H9 (cell line): ENCODE measurements at places on chromosomes 16 and 17. TPM values are rescaled to one million over a fixed set of nuclear protein-coding genes. Genes with fewer than 3 reads are reported as not detected.

RUNDC3A gene
- total RNA-seq = 2.2 and 3.8 TPM in 2 replicates

BANP gene
- total RNA-seq = 24.3 and 24.9 TPM in 2 replicates

GNAO1 gene
- total RNA-seq = 16.9 and 17.0 TPM in 2 replicates

NPIPB4 gene
- total RNA-seq = 110 and 161 TPM in 2 replicates

DNA sequence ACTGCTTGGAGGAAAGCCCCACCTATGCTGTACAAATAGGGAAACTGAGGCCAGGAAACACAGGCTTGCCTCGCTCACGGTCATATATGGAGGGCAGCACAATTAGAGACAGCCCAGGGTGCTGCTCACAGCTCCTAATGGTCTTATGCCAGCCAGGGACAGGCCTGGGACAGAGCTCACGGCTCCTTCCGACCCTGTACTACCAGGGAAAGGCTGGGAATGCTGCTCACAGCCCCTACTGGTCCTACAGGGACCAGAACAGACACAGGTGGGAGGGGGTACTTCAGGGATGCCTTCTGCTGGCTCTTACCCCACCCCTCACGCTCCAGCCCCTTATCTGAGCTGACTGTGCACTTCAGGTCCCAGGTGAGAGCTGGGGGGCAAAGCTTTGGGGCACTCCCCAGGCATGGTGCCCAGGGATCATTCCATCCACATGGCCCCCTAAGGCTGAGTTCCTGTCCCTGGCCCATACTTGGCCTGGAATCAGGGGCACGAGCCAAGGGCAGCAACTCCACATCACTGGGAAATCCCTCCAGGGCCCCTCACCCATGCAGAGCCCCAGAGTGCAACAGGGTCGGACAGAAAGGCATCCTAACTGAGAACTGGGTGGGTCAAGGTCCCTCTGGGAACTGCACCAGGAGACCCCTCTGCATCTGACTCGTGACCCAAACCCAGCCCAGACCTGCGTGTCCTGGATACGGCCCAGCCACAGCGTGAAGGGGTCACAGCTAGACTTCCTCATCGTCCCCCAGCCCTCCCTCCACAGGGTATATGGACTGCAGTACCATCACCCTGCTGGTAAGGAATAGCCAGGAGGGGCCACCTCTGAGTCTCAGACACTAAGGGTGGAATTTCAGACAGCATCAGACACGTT, 5.9 kb downstream of the RHBDF1 start:
- no peak for DNase-seq
- no peak overlapping the region for H3K27ac ChIP-seq
- H3K4me3 ChIP-seq = peak overlapping the region; percentile 14; the same call in 1 of the 3 replicates
- H3K36me3 ChIP-seq = peaks cover 9% of the 10 kb centered on the region; the same call in 1 of the 2 replicates

- no peak for DNase-seq
- no peaks in the 10 kb centered on the region for H3K4me1 ChIP-seq
- H3K4me3 ChIP-seq = no peak overlapping the region
- no peak overlapping the region for H3K27ac ChIP-seq
- no peaks in the 10 kb centered on the region for H3K27me3 ChIP-seq
These were observed 61.0 kb downstream of the ABHD15 start for GRCh38 chr17:29505836-29506235.

DNA sequence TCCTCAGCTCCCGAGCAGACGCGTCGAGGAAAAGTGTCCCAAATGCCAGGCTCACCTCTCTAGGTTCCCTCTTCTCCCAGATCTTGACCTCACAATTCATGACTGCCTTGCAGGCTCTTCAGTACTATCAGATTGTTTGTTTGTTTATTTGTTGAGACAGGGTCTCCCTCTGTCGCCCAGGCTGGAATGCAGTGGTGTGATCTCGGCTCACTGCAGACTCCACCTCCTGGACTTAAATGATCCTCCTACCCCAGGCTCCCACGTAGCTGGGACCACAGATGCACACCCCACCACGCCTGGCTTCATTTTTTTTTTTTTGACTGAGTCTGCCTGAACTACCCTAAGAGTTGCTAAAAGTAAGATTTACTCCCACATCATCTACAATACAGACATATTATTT, 15.9 kb downstream of the TMEM235 start:
- peaks cover 3% of the 10 kb centered on the region; the same call in 1 of the 2 replicates for H3K4me1 ChIP-seq
- peaks cover 5% of the 10 kb centered on the region; the same call in 1 of the 2 replicates for H3K36me3 ChIP-seq
- H3K27ac ChIP-seq = no peak overlapping the region
- DNase-seq = no peak
- H3K4me3 ChIP-seq = no peak overlapping the region

- no peaks in the 10 kb centered on the region for H3K27me3 ChIP-seq
- H3K36me3 ChIP-seq = no peaks in the 10 kb centered on the region
- no peak overlapping the region for H3K27ac ChIP-seq
These were observed 15.1 kb upstream of the TIMP2 start for GRCh38 chr17:78940258-78940657.

DNA sequence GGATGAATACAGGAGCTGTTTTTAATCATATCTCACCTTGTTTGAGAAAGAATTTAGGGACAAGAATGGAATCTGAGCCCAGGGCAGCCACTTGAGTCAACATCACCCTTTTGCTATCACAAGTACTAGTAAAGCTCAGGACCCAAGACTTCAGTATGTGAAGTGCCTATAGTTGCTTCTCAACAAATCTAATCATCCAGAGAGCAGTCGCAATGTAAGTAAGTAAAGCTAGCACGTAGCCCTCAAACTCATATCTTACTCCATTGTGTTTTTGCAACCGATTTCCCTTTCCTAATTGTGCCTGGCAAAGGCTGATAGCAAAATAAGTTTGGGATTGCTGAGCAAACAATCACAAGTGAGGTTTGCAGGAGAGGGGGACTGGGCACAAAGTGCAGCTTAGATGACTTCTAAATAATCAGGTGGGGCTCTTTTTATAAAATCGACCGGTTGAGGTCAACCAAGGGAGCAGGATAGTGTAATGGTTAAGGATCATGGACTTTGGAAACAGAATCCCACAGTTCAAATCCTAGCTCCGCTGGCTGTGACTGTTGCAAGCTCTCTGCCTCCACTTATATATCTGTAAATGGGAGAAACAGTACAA, 13.0 kb downstream of the TOB1 start:
- H3K27ac ChIP-seq = no peak overlapping the region
- H3K36me3 ChIP-seq = no peaks in the 10 kb centered on the region
- no peak overlapping the region for H3K4me3 ChIP-seq
- peak; percentile 20 for DNase-seq
- no peaks in the 10 kb centered on the region for H3K27me3 ChIP-seq
- H3K4me1 ChIP-seq = no peaks in the 10 kb centered on the region

DNA sequence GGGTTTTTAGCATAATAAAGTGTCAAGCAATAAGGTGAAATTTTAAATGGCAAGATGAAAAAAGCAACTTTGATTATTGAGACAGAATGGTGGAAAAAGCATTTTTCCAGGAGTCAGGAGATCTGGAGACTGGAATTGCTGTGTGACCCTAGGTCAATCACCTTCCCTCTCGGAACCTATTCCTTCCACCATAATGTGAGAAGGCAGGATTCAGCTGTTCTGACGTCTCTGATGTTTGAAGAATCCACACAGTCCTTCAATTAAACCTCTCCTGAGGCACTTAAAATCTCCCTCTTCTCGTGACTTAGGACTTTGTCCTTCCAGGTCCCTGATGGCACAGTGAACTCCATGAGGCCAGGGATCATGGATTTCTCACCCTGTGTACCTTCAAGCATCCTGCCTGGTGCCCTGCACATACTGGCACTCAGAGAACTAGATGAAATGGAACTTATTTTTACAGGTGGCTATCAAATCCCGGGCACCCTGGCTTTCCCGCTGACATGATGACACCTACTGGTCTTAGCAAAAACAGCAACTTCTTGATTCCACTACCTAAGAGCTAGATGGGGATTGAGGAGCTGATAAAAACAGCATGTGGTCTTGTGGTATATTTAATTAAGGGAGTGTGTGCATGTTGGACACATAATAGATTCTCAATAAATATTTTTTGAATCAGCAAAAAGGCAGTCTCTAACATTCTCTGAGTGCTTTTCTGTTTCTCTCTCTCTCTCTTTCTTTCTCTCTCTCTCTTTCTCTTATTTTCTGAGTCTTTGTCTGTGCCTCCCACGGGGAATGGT, 2.3 kb upstream of the CCDC182 start:
- no peak for DNase-seq
- H3K4me3 ChIP-seq = no peak overlapping the region
- no peak overlapping the region for H3K27ac ChIP-seq
- no peaks in the 10 kb centered on the region for H3K27me3 ChIP-seq
- H3K4me1 ChIP-seq = no peaks in the 10 kb centered on the region

DNA sequence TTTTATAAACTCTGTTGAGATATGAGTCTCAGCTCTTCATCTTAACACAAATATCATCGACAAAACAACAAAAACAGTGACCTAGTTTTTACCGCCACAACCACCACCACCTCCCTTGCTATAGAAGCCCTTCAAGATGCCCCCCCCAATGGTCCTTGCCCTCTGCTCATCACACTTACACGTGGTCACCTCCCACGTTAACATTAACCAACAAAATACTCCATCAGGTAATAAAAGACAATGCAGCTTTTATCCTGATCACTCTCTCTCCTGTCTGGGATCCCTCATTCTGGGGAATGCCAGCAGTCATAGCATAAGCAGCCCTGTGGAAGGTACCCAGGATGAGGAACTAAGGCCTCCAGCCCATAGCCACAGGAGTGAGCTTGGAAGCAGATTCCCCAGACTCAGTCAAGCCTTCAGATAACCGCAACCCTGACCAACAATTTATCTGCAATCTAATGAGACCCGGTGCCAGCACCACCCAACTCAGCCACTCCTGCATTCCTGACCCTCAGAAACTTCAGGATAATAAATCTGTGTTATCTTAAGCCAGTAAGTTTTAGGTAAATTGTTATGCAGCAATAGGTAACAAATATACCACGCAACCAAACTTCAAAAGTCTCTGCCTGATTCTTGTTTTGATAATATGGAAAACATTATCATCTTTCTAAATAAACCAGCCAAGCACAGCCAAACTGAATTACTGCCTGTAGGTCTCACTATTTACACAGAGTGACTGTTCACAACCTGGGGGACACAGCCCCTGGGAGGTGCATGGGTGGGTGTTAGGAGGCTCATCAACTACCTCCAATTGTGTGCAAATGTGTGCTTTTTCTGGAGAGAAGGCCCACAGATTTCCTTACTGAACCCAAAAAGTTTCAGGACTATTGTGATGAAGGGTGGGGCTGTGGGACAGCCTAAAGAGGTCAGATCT, 6.1 kb downstream of the PECAM1 start:
- H3K27me3 ChIP-seq = no peaks in the 10 kb centered on the region
- H3K36me3 ChIP-seq = no peaks in the 10 kb centered on the region
- no peak overlapping the region for H3K4me3 ChIP-seq
- H3K27ac ChIP-seq = no peak overlapping the region
- DNase-seq = no peak
- H3K4me1 ChIP-seq = no peaks in the 10 kb centered on the region

GRCh38 chr16:66511602-66512271, 38.2 kb downstream of the TK2 start:
- peaks cover 4% of the 10 kb centered on the region; the same call in 1 of the 2 replicates for H3K4me1 ChIP-seq
- DNase-seq = peak; percentile 78
- no peaks in the 10 kb centered on the region for H3K27me3 ChIP-seq
- H3K27ac ChIP-seq = no peak overlapping the region
- H3K4me3 ChIP-seq = peak overlapping the region; percentile 22; the same call in 1 of the 3 replicates

DNA sequence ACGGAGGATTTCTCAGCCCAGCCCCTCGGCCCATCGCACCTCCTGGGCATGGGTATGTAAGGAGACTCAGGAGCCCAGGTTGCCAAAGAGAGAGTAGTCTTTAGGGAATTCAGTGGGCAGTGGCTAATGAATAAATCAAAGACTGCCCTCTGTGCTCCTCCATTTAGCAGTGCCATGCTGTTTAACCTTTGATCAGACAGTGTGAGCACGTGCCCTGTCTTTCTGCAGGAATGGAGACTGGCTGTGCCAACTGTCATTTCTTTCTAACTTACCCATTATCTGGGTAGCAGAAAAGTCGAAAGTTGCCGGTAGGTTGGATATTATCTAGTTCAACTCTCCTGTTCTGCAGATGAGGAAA, 62.4 kb downstream of the CDRT4 start:
- no peaks in the 10 kb centered on the region for H3K4me1 ChIP-seq
- DNase-seq = no peak
- no peak overlapping the region for H3K27ac ChIP-seq
- H3K4me3 ChIP-seq = no peak overlapping the region
- H3K27me3 ChIP-seq = no peaks in the 10 kb centered on the region
- H3K36me3 ChIP-seq = no peaks in the 10 kb centered on the region

DNA sequence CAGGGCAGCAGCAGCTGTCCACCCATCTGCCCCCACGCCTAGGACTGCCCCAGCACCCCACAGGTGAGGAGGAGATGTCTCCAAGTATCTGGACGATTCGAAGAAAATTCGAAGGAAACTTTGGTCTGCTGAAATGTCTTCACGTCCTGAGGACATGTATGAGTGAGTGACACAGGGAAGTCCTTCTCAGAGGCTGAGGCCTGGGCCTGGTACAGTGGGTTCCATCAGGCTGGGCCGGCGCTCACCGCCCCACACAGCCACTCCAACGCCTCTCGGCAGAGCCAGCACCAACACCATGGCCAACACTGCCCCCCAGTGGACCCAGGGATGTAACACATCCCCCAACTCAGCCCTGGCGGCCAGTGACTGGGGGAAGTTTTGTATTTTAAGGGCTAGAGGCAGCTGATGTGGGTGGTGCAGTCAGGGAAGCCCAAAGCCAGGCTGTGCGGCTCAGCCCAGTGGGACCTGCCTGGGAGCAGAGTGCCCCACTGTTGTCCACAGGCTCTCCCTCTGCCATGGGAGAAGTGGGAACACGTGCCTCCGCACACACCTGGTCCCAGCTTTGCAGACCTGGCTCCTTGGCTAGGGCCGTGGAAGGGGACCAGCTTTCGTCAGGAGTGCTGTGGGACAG, 55.8 kb upstream of the FASN start:
- H3K4me1 ChIP-seq = no peaks in the 10 kb centered on the region
- DNase-seq = peak; percentile 94
- 0 out of 3 replicates have a peak overlapping the region, but pooled peaks have one; percentile 20 for H3K4me3 ChIP-seq

DNA sequence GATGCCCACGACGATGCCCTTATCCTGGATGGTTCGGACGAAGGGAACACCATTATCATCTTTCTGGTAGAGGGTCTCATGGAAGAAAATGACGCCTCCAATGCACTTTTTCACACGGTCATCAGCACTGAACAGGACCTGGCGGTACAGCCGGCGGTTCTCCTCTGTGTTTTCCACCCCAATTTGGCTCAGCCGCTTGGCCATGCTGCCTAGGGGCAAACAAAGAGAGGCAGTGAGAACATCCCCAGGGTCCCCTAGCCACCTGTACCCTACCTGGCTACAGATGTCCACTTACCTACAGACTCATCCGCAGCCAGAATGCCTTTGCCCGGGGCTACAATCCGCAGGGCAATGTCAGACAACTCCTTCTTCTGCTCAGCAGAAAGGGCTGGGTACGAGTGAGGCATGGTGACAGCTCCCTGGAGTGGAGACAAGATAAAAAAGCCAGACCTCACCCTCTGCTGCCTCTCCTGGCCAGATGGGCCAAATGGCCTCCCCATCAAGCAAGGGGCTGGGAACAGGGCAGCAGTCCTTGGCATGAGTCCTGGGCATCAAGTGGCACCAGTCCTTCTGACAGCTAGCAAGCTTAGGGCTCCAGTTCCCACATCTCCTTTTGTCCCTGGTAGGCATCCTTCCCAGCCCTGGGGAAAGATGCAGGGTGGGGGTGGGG, 1.4 kb downstream of the ALDOC start:
- H3K4me3 ChIP-seq = no peak overlapping the region
- no peaks in the 10 kb centered on the region for H3K4me1 ChIP-seq
- peaks cover 51% of the 10 kb centered on the region for H3K36me3 ChIP-seq
